Stimulated activated CD4-positive, alpha-beta T cell treated with anti-CD3 and anti-CD28 coated beads, Interleukin-15, amount 100 ng/mL, for 1 hour (primary cell): ENCODE measurements at places on chromosomes 3 and 15.

GRCh38 chr15:41888662-41889253 is 5.1 kb downstream of the SPTBN5 start:
- DNase-seq = no peak

GRCh38 chr3:120498556-120499346 is 48.0 kb upstream of the FSTL1 start:
- DNase-seq = no peak

- DNase-seq = no peak
Observed at GRCh38 chr3:127337911-127338531, 50.2 kb upstream of the PRR20G start.

DNA sequence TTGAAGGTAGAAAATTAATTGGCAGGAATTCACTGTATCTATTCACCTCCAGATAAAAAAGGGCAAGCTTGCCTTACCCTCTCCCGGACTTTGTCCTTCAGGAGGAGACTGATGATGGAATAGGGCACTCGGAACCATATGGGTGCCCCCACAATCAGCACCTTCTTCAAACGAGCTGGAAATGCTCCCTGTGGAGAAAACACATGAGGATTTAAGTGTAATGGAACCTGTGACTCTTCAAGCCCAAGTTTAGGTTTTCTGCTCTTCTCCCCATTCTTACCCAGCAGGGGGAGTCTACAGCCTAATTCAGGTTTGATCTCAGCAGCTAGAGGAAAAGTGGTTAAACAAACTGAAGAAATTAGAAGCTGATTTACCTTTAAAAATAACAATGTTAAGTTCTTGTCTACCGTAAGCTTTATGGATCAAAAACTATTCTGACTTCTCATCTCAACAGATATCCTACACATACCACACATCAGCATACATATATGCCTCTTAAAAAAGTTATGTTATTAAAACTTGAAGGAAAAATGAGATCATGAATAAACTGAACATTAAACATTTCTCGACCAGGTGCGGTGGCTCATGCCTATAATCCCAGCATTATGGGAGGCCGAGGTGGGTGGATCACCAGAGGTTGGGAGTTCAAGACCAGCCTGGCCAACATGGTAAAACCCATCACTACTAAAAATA is 57.5 kb upstream of the SIN3A start:
- no peak for DNase-seq

DNA sequence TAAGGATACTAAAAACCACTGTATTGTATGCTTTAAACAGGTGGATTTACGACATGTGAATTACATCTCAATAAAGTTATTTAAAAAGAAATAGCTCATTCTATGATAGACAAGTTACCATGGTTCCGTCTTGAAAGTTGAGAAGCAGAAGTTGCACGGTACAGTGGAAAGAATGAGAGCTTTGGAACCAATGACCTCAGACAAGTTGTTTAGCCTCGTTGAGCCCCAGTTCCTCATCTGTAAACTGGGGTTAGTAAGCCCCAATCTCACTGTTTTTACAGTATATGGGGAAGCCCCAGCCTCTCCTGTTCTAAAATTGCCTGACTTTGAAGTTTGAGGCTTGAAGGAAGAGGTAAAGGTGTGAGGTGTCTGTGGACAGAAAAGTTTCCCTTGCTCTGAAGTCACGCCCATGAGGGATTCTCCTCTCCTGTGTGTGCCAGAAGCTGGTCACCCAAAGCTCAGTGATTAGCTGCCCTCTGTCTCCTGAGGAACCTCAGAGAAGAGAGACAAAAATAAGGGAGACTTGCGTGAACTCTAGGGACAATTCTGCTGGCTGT is 10.0 kb downstream of the CRYGS start:
- no peak for DNase-seq

GRCh38 chr3:166446986-166447385 is 609.8 kb upstream of the BCHE start:
- no peak for DNase-seq

DNA sequence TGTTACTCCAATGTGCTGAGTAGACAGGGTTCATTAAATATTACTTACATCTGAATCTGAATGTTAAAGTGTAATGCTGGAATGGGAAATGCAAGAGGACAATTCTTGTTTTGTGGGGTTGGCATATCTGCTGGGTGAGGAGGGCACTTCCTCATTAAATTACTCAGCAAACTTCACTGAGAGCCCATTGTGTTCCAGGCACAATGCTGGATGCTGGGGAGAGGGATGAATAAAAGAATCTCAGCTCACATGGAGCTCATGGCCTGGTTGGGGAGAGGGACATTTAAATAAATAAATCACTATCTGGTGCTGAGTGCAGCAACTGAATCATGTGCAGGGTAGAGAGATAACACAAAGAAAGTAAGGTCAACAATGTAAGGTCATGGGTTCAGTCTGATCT is 199.2 kb upstream of the CFAP20DC start:
- no peak for DNase-seq

DNA sequence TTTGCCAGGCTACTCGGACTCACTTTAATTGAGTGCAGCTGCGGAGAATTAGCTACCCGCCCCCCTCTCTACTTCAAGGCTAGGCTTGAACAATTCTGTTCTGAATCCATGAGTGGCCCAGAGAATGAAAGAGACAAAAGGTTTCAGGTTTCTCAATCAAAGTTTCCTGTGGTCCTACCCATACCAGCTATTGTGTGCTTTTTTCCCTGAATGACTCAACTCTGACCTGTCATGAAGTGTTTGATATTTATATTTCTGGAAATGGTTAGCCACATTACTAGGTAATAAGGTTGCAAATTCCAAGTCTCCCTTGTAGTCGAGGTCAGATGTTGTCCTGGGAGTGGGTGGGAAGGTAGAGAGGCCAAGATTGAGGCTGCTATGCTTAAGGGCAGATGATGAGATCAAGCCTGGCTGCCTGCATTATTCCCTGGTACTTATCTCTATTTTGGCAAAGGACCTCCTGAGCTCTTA is 392.7 kb upstream of the TBL1XR1 start:
- DNase-seq = no peak

GRCh38 chr3:52724511-52724910 is 18.6 kb downstream of the SPCS1 start:
- DNase-seq = no peak

- no peak for DNase-seq
Observed at GRCh38 chr15:69143756-69144436, 16.5 kb upstream of the GLCE start.

DNA sequence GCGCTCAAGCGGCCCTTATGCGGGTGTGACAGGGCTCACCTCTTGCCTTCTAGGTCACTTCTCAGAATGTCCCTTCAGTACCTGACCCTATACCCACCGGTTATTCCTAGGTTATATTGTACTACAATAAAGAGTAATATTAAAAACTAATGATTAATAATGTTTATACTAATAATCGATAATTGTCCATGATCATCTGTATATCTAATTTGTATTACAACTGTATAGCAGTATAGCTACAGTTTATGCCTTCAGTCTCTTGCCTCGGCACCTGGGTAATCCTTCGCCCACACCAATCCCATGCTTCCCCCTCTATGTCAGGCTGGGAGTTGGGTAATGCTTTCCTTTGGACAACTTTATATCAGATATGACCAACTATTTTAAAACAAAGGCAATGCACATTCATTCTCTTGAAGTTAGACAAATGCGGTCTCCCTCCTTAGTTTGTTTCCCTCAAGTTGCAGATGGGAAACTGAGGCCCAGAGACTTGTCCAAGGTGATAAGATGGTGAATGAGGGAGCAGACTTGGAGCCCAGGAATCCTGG is 3.4 kb downstream of the FAH start:
- DNase-seq = no peak

DNA sequence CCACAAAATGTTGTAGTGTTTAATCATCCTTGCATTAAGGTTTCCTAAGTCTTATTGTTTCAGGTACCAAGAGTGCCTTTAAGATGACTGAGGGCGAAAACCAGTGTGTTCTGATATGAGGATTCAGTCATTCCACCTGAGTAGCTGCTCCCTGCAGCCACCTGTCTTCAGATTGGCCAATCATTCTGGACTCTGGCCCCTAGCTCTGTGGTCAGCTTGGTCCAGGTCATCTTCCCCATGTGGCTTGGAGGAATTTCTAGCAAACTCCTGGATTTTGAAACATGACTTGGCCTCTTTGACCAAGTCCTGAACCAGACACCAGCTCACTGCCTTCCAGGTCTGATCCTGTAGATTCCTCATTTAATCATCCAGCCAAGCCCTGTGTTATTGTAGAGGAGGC is 7.8 kb upstream of the SLC7A14 start:
- no peak for DNase-seq

GRCh38 chr3:32157600-32158264 is 51.3 kb downstream of the GPD1L start:
- no peak for DNase-seq

DNA sequence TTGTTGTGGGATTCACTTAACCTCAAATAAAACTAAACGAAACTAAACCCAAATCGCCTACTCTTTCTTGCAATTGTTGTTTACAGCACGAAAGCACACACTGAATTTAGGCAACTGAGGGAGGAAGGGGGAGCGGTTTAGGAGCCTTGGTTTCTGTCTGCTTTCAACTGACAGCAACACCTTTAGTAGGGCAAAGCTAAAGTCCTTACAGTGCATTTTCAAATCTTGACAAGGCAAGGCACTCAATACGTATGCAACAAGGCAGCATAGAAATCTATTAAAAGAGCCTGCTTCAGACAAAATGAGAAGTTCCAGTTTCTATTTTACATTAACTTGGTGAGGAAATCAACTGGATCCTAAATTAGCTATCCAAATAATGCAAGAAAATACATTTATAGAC is 174.6 kb downstream of the CHST2 start:
- no peak for DNase-seq

- no peak for DNase-seq
Observed at GRCh38 chr15:75008221-75008625, 12.9 kb downstream of the SCAMP5 start.

DNA sequence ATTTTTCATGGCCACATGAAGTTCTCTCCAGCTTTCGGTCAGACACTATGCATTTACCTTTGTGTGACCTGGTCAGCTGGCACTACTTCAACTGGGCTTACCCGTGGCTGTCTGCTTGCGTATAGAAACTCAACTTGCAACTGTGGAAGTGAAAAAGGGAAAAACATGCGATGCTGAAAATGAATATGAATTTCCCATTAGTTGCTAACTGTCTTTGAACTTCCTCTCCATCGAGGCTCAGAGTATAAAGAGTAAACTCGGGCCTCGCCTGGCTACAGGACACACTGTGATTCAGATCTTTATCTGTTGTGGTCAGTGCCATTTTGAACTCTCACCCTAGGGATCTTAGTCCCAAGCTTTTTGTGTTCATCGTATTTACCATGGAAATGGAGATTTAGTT is 26.8 kb downstream of the NFKBIZ start:
- no peak for DNase-seq

- DNase-seq = no peak
Observed at GRCh38 chr3:69738315-69738714, 949 bp upstream of the MITF start.

DNA sequence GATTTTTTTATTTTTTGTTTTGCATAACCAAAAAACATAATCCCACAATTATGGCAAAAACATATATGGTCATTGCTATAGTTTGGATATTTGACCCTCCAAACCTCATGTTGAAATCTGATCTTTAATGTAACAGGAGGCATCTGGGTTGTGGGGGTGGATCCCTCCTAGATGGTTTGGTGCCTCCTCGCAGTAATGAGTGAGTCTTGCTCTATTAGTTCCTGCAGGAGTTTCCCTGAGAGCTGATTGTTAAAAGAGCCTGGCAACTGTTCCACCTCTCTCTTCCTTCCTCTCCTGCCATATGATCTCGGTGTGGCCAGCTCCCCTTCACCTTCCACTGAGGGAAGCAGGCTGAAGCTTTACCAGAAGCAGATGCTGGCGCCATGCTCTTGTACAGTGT is 33.2 kb upstream of the TRIM59 start:
- DNase-seq = no peak

GRCh38 chr15:69648775-69649735 is 196.4 kb downstream of the RPLP1 start:
- no peak for DNase-seq

GRCh38 chr3:57999417-58000115 is 8.7 kb upstream of the FLNB start:
- DNase-seq = no peak

GRCh38 chr3:14943042-14943441 is 4.3 kb upstream of the NR2C2 start:
- DNase-seq = no peak

DNA sequence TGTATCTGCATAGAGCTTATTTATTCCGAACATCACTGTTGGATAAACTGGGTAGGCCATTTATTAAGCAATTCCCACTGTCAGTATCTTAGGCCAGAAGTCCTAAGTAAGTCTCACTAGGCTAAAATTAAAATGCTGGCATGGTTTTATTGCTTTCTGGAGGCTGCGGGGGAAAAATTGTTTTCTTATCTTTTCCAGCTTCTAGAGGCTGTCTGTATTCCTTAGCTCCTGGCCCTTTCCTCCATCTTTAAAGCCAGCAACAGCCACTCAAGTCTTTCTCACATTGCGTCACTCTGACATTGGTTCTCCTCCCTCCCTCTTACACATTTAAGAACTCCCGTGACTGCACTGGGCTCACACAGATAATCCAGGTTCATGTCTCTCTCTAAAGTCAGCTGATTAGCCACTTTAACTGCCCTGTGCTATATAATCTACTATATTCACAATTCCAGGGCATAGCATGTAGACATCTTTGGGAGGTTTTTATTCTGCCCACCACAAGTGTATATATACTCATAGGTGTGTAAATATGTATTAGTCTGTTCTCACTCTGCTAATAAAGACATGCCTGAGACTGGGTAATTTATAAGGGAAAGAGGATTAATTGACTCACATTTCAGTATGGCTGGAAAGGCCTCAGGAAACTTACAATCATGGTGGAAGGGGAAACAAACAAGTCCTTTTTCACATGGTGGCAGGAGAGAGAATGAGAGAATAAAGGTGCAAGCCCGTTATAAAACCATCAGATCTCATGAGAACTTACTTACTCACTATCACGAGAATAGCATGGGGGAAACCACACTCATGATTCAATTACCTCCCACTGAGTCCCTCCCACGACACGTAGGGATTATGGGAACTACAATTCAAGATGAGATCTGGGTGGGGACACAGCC is 113.5 kb upstream of the SLC7A14 start:
- DNase-seq = no peak

DNA sequence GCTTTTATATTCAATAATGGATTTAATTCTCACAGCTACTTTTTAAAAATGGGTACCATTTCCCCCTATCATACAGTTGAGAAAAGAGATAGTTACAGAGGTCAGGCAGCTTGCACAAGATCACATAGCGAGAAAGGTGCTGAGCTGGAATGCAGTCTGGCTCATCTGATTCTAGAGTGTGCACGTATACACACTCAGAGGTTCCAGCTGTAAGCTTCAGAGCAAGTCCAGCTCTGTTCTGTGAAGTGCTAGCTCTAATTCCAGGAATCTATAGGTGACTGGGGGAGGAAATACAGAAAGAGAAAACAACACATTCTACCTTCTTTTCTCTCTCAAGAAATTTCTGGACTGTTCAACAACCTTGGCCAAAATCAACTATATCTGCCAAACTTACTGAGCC is 318.7 kb downstream of the FOXP1 start:
- no peak for DNase-seq

GRCh38 chr3:195522254-195523023 is 20.7 kb downstream of the PPP1R2 start:
- DNase-seq = no peak
